Neural progenitor cell (in vitro differentiated cells): ENCODE measurements at places on chromosomes 12 and 14.
A peak's percentile ranks its signal among the peaks of the same experiment; 100 is the strongest.

DNA sequence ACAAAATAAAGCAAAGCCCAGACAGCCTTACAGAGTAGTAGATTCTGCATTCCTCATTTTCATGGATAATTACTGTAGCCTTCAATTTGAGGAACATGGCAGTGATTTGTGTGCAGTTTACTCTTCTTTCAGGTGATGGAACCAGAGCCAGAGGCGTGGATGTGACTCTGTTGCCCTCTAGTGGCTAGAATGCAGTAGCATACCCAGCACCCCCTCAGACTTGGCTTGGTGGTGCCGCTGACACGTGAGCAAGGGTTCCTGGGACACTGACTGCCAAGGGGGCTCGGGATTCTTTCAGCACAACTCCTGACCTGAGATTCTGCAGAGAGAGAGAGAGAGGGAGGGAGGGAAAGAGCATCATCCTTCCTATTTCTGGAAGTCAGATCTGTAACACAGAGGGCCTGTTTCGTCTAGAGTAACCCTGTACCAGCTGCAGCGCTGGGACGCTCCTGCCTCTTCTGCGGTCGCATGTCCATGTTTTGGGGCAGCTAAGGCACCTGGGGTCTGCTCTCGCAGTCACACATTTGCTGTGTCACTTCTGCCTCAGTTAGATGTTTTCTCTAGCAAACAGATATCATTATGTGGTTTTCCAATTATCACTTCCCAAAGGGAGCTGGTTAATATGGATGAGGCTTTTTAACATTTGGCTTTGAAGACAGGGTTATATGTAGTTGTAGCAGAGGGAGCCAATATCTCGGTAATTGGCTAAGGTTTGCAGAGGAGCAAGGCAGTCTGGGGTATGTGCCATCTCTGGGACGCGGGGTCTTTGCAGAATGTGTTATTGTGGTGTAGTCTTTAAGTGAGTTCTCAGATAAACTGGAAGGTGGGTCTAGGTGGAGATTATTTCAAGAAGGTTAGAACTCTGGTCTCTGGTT, 428.1 kb downstream of the NRXN3 start:
- no peaks in the 10 kb centered on the region for H3K4me1 ChIP-seq
- H3K4me3 ChIP-seq = no peak overlapping the region

DNA sequence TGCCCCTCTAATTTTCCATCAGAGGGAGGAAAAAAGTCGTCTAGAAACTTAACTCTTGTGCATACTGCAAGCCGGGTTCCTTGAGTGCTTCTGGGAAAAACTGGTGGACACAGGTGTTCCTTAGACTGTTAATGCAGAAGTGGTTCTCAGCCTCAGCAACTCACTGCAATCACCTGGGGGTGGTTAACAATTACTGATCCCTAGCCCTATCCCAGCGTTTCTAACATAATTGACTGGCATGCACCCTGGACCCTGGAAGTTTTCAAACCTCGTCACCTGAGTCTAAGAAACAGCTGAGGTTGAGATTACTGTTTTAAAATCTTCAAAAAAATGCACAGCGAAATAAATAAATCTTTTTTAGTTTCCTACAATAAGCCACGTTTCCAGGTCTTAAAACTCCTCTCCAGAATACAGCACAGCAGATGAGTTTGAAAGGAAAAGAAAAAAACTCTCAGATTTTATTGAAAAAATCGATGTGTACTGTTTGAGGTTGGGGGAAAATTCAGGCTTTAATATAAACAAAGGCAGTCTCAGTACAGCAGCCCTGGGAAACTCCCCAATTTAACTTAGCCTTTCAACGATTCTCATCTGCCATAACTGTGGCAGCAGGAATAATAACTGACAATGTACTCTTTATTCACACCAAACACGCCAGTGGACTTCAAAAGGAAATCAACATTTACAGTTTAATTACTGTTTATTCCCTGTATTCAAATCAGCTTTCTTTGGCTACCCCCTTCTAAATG, 45.4 kb downstream of the PHLDA1 start:
- no peaks in the 10 kb centered on the region for H3K36me3 ChIP-seq
- DNase-seq = no peak
- no peaks in the 10 kb centered on the region for H3K4me1 ChIP-seq
- no peak overlapping the region for H3K27ac ChIP-seq
- H3K4me3 ChIP-seq = no peak overlapping the region
- no peaks in the 10 kb centered on the region for H3K27me3 ChIP-seq

GRCh38 chr12:10179776-10180181, 947 bp downstream of the TMEM52B start:
- H3K27ac ChIP-seq = no peak overlapping the region
- no peak overlapping the region for H3K4me3 ChIP-seq
- DNase-seq = no peak
- no peaks in the 10 kb centered on the region for H3K36me3 ChIP-seq
- no peaks in the 10 kb centered on the region for H3K4me1 ChIP-seq

- H3K27ac ChIP-seq = no peak overlapping the region
- peaks cover 4% of the 10 kb centered on the region for H3K4me1 ChIP-seq
- H3K36me3 ChIP-seq = no peaks in the 10 kb centered on the region
- H3K27me3 ChIP-seq = no peaks in the 10 kb centered on the region
These were observed 76.7 kb upstream of the ELK3 start for GRCh38 chr12:96117460-96117859.

DNA sequence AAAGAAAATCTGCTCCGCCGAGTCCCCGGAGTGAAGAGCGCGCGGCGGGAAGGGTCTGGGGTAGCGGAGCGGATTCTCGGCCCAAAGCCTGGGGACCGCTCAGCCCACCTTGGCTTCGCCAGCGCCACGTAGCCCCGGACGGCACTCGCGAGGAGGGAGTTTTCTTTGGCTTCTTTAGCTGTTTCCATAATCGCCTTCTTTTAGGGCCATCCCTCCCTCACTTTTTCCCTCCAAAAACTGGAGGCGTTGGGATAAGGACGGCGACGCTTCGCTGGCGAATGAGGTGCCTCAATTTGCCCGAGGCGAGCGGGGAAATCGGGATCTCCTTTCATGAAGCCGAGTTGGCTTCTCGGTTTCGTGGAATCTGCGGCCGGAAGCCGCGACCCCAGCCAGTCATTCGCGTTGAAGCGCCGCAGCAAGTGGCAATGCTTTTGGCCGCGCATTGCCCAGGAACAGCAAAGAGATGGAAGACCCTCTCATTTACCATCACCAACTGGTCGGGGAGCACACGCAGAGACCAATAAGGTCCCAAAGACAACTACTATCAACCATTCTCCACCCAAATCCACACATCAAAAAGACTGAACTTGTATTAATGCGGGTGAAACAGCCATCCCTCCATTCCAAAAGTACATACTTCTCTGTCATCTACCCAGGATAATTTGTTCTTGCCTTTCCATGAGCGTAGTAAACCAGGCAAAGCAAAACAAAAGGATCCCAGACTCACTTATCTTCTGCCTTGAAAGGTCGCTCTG, 8.4 kb upstream of the SIX1 start:
- DNase-seq = peak; percentile 53
- H3K36me3 ChIP-seq = no peaks in the 10 kb centered on the region
- peak overlapping the region; percentile 62 for H3K4me3 ChIP-seq
